ENCODE measurements at places on chromosomes 11 and 22. TPM values are rescaled to one million over a fixed set of nuclear protein-coding genes. Genes with fewer than 3 reads are reported as not detected.

DNA sequence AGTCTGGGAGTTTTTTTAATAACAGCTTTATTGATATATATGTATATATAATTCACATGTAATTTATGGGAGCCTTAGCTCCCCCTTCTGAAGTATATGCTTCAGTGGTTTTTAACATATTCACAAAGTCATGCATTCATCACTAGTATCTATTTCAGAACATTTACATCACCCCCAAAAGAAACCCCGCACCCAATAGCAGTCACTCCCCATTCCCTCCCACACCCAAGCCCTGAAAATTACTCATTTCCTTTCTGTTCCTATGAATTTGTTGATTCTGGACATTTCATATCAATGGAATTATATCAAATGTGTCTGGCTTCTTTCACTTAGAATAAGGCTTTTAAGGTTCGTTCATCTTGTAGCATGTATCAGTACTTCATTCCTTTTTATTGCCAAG lies 35.6 kb upstream of the SYT7 start:
- H3K27ac ChIP-seq, result no peak overlapping the region
- H3K4me3 ChIP-seq, result no peak overlapping the region
- H3K4me1 ChIP-seq, result no peaks in the 10 kb centered on the region
- H3K36me3 ChIP-seq, result no peaks in the 10 kb centered on the region

GRCh38 chr11:107996006-107996776 lies 12.5 kb upstream of the CUL5 start:
- H3K4me3 ChIP-seq, result no peak overlapping the region
- H3K27me3 ChIP-seq, result no peaks in the 10 kb centered on the region

- no peak for DNase-seq
- no peaks in the 10 kb centered on the region for H3K4me1 ChIP-seq
- H3K27ac ChIP-seq, result no peak overlapping the region
- H3K27me3 ChIP-seq, result no peaks in the 10 kb centered on the region
- H3K36me3 ChIP-seq, result no peaks in the 10 kb centered on the region
Measured at GRCh38 chr11:41461057-41461681, 1.7 kb upstream of the LRRC4C start.

DNA sequence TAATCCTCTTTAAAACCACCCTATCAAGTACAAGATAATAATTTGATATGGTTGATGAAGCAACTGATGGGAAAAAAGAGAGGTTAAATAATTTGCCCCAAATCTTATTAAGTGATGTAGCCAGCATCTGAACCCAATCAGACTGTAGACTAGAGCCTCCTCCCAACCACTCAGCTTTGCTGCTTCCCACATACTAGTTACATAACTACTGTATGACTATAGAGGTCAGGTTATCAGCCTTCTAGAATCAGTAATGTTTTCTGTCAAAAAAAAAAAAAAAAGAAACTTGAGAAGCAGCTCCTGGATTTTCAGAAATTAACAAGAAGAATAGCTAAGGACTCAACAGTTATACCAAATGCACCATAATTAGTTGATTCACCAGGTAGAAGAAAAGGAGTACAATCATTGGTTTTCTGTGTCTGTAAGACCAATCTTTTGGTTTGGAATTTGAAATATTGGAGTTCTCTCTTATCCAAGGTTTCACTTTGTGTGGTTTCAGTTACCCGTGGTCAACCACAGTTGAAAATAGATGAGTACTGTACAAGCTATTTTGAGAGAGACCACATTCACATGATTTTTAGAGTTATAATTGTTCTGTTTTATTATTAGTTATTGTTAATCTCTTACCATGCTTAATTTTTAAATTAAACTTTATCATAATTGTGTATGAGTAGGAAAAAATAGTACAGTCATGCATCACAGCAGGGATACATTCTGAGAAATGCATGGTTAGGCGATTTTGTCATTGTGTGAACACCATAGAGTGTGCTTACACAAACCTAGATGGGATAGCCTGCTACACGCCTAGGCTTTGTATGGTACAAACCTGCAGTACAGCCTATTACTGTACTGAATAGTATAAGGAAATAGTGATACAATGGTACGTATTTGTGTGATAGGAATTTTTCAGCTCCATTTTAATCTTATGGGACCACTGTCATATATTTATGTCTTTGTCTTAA lies 72.2 kb downstream of the PDHX start:
- no peaks in the 10 kb centered on the region for H3K4me1 ChIP-seq
- no peak overlapping the region for H3K4me3 ChIP-seq
- H3K36me3 ChIP-seq, result no peaks in the 10 kb centered on the region

DNA sequence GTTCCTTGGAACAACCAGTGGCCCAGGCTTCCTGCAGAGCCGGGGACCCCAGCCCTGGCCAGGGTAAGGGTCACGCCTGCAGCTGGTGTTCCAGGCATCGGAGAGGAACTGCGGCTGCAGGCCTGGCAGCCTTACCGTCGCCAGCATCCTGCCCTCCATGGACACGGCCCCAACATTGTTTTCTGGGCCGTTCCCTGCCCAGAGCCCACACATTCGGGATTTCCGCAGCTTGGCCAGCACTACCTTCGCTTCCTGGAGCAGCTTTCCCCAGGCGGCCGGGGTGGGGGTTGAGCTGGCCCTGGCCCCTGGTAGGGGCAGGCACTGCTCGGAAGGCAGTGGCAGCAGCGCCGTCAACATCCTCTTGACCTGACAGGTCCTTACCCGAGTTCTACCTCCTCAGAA lies 17.7 kb downstream of the TXN2 start:
- no peak overlapping the region for H3K4me3 ChIP-seq
- H3K27me3 ChIP-seq, result no peaks in the 10 kb centered on the region
- peak; percentile 79 for DNase-seq
- no peaks in the 10 kb centered on the region for H3K36me3 ChIP-seq
- H3K4me1 ChIP-seq, result peaks cover 7% of the 10 kb centered on the region
- no peak overlapping the region for H3K27ac ChIP-seq

- H3K4me3 ChIP-seq, result no peak overlapping the region
- H3K27me3 ChIP-seq, result no peaks in the 10 kb centered on the region
- peak overlapping the region; percentile 97 for H3K27ac ChIP-seq
- H3K36me3 ChIP-seq, result no peaks in the 10 kb centered on the region
- DNase-seq, result peak; percentile 95
Measured at GRCh38 chr22:37563153-37564081, 3.1 kb downstream of the CDC42EP1 start.

- DNase-seq, result no peak
- H3K36me3 ChIP-seq, result no peaks in the 10 kb centered on the region
- peaks cover 23% of the 10 kb centered on the region for H3K4me1 ChIP-seq
- H3K27ac ChIP-seq, result no peak overlapping the region
- H3K4me3 ChIP-seq, result no peak overlapping the region
Measured at GRCh38 chr22:44659140-44659539, 42.9 kb upstream of the PRR5 start.

- H3K4me1 ChIP-seq, result peaks cover 11% of the 10 kb centered on the region
- no peaks in the 10 kb centered on the region for H3K27me3 ChIP-seq
- DNase-seq, result peak; percentile 67
- peak within 1 kb of the TSS; percentile 57 for H3K27ac ChIP-seq
- H3K4me3 ChIP-seq, result no peak within 1 kb of the TSS
- H3K36me3 ChIP-seq, result no peaks in the 10 kb centered on the region
Measured at GRCh38 chr11:85810871-85811611, at the start of gene SYTL2. Gene SYTL2, minus strand, starts transcription at chr11:85811141. Its CDS starts 53,416 bp downstream, at chr11:85757725.

- no peaks in the 10 kb centered on the region for H3K36me3 ChIP-seq
- no peak overlapping the region for H3K4me3 ChIP-seq
- no peaks in the 10 kb centered on the region for H3K27me3 ChIP-seq
- H3K4me1 ChIP-seq, result peaks cover 60% of the 10 kb centered on the region
Measured at GRCh38 chr22:42937164-42937843, 77.6 kb downstream of the PACSIN2 start.

DNA sequence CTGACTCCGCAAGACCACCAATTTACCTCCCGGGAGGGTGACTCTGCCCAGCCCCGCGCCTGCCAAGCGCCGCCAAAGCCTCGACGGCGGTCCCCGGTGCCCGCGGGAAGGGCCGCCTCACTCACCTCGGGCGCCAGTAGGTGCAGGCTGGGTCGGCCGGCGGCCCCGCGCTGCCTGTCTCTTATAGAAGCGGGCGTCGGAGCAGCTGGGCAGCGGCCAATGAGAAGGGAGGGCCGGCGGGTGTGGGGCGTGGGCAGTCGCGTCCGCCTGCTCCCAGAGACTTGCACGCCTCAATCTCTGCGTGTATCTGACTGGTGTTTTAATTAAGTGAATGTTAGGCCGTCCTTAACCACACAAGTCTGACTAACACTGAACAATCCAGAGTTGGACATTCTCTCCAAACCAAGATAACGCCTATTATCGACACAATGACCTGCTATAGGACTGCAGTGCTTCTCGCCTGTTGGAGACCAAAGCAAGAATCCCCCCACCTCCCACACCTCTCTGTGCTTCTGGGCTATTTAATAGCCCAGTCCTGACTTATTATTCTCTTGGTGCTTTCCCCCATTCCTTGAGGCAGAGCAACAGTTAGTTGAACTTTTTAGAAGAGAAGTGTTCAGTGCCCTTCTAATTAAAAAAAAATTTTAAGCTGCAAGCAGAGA lies at the start of gene TPH1:
TSS of gene TPH1 (minus strand) at position 154 of the 662 bp plus-strand sequence. CDS start 5,507 bp downstream, outside the sequence.
- H3K27ac ChIP-seq, result no peak within 1 kb of the TSS
- H3K4me1 ChIP-seq, result no peaks in the 10 kb centered on the region
- H3K4me3 ChIP-seq, result no peak within 1 kb of the TSS

DNA sequence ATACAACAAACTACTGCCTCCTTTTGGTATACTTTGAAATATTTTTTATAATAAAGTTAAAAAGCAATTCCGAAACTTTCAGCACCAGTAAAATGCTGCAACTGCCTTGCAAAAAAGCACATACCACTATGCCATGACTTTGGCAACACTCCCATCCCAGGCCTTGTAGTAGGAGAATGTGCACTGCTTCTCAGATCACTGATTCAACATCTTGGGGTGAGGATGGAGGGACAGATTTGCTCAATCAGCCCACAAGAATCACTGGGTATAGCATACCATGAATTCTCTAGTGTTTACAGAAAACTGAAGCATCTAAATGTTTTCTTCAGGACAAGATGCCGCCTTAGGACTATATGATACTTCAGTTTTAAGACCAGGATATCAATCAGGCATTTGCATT lies 14.9 kb downstream of the EIF4ENIF1 start:
- no peak for DNase-seq
- H3K27ac ChIP-seq, result no peak overlapping the region
- no peaks in the 10 kb centered on the region for H3K4me1 ChIP-seq
- no peaks in the 10 kb centered on the region for H3K27me3 ChIP-seq
- H3K4me3 ChIP-seq, result no peak overlapping the region

GRCh38 chr11:1086171-1087102 lies 11.8 kb downstream of the MUC2 start:
- no peak for DNase-seq
- H3K4me1 ChIP-seq, result no peaks in the 10 kb centered on the region
- no peak overlapping the region for H3K4me3 ChIP-seq
- no peaks in the 10 kb centered on the region for H3K36me3 ChIP-seq

GRCh38 chr22:42066126-42066761 lies 4.4 kb downstream of the NAGA start:
- no peaks in the 10 kb centered on the region for H3K27me3 ChIP-seq
- DNase-seq, result no peak
- peaks cover 37% of the 10 kb centered on the region for H3K36me3 ChIP-seq
- no peak overlapping the region for H3K4me3 ChIP-seq
- no peak overlapping the region for H3K27ac ChIP-seq
- peaks cover 10% of the 10 kb centered on the region for H3K4me1 ChIP-seq

GRCh38 chr11:102798012-102798746 lies at the start of gene MMP1:
Gene MMP1, minus strand, starts transcription at chr11:102798160. Its CDS starts 68 bp downstream, at chr11:102798092.
- DNase-seq, result no peak
- H3K27ac ChIP-seq, result no peak within 1 kb of the TSS
- no peaks in the 10 kb centered on the region for H3K36me3 ChIP-seq
- H3K4me1 ChIP-seq, result no peaks in the 10 kb centered on the region
- H3K4me3 ChIP-seq, result no peak within 1 kb of the TSS

DNA sequence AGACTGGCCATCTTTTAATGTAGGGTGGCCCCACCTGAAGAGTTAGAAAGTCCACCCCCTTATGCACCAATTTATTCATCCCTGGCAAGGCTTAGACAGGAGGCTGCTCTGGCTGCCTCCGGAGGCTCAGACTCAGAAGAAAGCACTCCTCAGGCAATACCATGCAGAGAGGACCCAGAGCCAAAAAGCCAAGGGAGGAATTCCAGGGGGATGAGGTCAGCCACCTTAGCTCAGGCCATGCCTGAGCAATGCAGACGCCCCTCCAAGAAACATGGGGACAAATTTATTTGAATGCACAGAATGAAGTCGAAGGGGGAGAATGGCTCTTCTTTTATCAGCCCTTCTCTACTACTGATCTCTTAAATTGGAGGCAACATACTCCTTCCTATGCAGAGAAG lies 39.7 kb upstream of the GLYAT start:
- H3K27me3 ChIP-seq, result no peaks in the 10 kb centered on the region
- H3K4me3 ChIP-seq, result no peak overlapping the region
- no peak overlapping the region for H3K27ac ChIP-seq
- DNase-seq, result no peak
- no peaks in the 10 kb centered on the region for H3K4me1 ChIP-seq
- H3K36me3 ChIP-seq, result no peaks in the 10 kb centered on the region

DNA sequence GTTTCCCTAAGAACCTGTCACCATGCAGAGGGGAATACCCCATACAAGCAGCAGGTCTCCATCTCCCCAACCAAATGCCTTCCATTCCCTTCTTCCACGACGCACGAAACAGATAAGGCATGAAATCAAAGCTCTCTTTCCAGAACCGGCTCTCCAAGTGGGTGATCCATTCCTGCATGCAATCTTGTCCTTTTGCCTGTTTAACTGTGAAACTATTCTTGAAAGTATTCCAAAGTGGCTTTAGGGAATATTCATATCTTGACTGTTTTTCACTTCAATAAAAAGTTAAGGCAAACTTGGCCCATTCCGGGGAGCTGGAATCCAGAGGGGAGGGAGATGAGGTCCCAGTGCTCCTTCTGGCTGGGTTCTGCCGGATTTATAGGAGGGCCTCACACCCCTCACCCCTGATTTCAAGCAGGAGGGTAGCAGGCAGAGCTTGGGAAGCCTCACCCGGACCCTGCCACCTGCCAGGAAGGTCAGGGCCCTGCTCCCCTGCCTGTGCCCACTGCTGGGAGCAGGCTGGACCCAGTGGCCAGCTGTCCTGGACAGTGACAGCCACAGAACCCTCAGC lies 60.9 kb downstream of the SCGB1A1 start:
- no peak for DNase-seq
- no peak overlapping the region for H3K4me3 ChIP-seq
- no peaks in the 10 kb centered on the region for H3K27me3 ChIP-seq
- no peaks in the 10 kb centered on the region for H3K4me1 ChIP-seq
- peak overlapping the region; percentile 59 for H3K27ac ChIP-seq

Gene RPUSD4
- total RNA-seq, result 27.2 TPM

Gene HBE1
- total RNA-seq, result 3.6 TPM

Gene CASP1
- 6.1 TPM for total RNA-seq

Gene DGAT2
- 11.6 TPM for total RNA-seq

Gene PATZ1
- 30.2 TPM for total RNA-seq

Gene OR52H1
- 1.6 TPM for total RNA-seq

Gene PRG3
- not detected for total RNA-seq

Gene PPP6R2
- 80.7 TPM for total RNA-seq

Gene NLRP14
- not detected for total RNA-seq

Data from adrenal gland (tissue), 19 donors.